EL (cell line): ENCODE measurements at places on chromosomes 6 and 20.

- no peak for DNase-seq
Measured at GRCh38 chr20:51747182-51747911, 20.8 kb downstream of the ATP9A start.

DNA sequence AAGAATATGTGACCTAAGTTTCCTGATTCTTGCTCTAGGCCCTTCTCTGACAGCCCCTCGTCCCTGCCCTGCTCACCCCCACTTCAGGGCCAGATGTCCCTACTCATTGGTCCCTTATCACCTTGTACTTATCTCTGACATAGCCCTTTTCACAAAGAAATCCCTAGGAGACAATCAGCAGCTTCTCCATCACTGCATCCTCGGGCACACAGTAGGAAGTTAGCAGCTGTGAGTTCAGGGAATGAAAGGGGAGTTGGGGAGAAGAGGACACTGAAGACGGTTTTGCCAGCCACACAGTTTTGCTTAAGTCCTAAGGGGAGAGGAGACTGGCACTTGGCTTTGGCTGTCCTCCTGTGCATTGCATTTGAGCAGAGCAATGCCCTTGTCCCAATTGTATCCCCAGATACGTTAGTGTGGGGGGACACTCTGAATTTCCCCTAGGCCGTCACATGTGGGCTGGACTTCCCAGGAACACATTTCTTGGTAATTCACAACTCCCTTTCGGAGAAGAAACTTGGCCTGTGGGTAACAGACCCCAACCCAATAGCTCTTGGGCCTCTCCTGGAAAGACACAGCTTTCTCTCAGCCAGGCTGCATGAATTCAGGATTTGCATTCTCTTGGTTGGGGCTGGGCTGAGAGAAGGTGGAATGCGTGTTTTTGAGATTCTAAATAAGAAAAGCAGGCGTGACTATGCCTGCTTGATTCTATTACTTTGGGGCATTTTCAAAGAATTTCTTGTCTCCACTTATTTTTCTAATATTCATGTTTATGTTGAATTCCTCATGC, 177.6 kb downstream of the UST start:
- DNase-seq, result no peak

DNA sequence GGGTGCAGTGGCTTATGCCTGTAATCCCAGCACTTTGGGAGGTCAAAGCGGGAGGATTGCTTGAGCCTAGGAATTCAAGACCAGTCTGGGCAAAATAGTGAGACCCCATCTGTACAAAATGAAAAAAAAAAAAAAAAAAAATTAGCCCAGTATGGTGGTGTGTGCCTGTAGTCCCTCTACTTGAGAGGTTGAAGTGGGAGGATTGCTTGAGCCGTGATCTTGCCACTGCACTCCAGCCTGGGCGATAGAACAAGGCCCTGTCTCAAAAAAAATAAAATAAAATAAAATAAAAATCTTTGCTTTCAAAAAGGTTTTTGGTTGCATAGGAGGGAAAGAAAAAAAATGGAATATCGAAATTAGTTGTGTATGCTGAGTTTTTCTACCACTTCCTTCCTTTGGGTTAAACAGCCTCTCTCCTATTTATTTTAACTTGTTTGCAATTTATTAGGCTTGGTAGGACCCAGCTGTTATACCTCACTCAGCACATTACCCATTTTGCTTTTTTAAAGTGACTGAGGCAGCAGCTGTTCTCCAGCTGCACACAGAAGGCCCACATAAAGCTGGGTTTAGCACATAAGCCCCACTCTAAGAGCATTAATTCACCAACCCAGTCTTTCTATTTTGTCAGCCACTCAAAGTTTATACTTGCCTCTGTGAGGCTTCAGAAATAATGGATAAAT, 152.3 kb downstream of the ZFAND3 start:
- DNase-seq, result no peak

DNA sequence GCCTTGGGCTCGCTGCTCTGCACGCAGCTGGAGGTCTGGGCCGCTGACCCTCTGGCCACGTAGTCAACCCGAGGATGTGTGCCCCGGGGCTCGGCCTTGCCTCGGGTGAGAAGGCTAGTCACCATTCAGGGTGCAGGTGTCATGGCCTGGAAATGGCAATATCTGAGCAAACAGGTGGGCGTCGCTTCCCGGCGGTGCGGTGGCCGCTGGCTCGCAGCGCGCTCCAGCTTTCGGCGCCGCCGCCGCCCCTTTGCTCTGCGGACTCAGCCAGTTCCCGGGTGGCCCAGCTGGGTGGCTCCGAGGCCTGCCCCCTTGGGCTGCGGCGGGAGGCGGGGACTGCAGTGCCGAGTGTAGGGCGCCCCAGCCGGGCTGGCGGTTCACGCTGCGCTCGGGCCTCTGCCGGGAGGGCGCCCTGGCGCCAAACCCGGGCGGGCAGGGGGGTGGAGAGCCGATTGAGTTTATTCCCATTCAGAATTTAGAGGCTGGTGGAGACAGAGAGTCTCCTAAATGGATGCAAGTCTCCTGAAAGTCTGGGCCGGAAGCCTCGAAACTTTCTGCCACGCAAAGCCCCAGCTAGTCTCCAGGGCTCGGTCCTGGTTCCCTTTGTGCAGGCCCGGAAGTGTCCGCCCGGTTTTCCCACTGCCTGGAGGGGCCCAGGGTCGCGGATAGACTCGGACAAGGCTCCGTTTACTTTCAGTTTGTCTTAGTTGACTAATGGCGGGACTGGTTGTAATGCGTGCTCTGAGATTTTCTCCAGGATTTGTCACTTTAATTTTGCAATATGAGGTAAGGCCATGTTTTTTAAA, 11.3 kb upstream of the TFAP2A start:
- DNase-seq, result peak; percentile 86

DNA sequence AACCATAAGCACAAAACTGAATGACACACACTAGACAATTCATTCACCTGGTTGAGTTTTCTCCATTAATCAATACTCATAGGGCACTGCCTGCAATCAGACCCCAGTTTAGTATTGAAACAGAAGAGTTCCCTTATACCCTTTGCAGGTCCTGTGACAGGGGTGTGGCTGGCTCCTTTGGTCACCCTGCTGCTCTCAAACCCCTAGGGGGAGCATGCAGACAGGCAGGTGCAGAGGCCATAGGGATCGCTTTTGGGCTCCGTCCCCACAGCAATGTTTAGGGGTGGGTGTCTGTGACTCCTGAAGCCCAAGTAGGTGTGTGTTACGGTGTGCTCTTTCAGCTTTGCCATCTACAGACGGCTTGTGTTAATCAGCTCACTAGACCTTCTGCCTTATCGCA, 210.4 kb downstream of the CENPW start:
- no peak for DNase-seq

DNA sequence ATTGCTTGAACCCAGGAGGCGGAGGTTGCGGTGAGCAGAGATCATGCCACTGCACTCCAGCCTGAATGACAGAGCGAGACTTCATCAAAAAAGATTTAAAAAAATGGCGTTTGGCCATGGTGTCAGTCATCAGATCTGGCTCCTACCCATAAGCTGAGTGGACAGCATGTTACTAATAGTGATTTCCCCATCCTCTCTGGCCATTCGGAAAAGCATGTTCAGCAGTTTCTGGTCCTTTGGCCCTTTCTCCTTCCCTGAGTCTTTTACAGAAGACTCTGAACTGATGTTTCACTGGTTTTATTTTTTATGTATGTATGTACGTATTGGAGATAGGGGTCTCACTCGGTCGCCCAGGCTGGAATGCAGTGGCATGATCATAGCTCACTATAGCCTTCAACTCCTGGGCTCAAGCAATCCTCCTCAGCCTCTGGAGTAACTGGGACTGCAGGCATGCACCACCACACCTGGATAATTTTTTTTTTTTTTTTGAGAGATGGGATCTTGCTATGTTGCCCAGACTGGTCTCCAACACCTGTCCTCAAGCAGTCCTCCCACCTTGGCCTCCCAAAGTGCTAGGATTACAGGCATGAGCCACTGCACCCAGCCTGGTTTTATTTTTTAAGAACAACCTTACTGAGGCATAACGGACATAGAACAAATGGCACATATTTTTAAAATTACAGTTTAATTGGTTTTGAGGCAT, 84.2 kb upstream of the CNKSR3 start:
- DNase-seq, result no peak

- no peak for DNase-seq
Measured at GRCh38 chr6:88848870-88849269, 114.5 kb downstream of the RNGTT start.

GRCh38 chr6:3894590-3895311, 45.6 kb downstream of the FAM50B start:
- no peak for DNase-seq

DNA sequence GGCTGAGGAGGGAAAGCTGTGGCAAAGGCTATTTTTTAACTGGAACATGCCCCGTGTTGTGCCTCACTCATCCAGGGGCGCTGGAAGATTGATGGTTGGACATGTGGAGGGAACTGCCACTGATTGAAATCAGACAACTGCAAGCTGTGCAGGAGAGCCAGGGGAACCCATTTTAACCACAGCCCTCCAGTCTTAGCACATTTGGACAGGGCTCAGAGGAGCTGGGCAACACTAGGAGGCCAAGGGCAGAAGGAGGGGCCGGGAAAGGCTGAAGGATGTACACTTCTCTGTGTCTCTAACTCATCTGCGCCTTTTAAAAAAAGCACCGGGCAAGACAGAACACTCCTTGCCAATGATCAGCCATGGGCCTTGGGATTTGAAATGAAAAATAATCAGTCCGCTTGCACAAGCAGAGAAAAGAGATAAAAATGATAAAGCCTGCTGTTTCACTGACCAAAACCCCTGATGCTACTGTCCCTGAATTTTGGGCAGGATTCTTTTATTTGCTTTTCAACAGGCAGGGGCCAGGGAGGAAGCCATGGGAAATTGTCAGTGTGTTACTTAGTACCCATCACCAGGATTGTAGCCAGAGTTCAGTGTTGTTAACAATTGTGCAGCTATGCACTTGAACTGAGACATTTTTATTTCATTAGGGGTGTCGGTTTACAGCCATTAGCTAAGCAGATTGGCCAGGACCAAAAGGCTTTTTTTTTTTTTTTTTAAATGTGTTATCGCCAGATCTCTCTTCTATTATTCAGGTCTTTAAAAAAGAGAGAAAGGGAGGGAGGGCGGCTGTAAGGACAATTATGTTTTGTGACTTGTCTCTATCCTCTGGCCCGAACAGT, 109.3 kb upstream of the EYA4 start:
- DNase-seq, result no peak

- DNase-seq, result no peak
Measured at GRCh38 chr6:36655085-36655724, 23.3 kb upstream of the CDKN1A start.

DNA sequence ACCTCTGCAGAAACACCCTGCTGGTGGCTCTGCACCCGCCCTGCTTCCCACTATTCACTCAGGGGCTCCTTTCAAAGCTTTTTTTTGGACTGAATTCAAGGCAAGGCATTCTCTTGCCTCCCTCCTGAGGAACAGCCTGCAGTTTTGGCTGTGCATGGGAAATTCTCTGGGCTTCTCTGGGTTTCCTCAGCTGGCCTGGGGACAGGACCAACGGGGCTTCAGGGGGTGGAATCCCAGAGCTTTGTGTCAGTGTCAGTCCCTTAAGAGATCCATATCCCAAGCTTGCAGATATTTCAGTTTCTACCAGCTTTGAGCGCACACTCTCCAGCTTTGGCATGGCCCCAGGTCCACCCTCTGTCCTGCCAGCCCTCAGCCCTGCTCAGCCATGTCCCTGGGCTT, 2.0 kb downstream of the SCRT2 start:
- DNase-seq, result no peak

- no peak for DNase-seq
Measured at GRCh38 chr6:75273009-75273408, 11.6 kb downstream of the TMEM30A start.

DNA sequence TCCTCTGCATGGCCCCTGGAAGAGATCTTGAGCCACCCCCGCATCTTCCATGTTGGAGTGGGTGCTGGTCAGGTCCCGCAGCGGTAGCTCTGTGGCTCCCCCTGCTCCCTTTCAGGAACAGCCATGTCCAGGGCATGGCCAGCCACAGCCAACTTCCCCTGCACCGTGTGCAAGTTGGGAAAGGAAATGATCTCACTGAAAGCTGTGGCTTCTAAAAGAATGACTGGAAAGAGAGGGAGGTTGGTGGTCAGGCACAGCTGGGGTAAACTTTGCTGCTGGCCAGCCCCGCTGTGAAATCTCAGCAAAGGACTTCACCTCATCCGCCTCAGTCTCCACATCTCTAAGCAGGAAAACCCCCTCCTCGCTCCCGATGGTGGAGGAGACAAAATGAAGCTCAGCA, 153.6 kb upstream of the CST7 start:
- peak; percentile 30 for DNase-seq

GRCh38 chr20:3679749-3680700, 1.8 kb downstream of the ADAM33 start:
- peak; percentile 94 for DNase-seq

DNA sequence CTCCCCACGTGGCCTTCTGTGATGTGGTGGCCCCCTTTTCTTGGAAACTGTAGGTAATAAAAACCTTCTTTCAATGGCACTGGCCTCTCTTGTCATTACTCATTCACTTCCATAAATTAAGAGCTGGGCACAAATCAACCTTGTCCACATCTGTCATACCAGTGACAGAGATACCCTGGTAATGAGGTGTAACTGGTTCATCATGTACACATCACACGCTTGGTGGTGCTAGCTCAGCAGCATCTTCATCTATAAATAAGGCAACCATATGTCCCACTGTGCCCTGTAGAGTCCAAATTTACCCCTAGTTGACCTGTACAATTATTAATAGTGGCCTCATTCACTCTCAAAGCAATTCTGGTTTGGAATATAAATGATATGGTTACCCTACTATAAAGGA, 245.6 kb downstream of the HIVEP2 start:
- DNase-seq, result no peak

DNA sequence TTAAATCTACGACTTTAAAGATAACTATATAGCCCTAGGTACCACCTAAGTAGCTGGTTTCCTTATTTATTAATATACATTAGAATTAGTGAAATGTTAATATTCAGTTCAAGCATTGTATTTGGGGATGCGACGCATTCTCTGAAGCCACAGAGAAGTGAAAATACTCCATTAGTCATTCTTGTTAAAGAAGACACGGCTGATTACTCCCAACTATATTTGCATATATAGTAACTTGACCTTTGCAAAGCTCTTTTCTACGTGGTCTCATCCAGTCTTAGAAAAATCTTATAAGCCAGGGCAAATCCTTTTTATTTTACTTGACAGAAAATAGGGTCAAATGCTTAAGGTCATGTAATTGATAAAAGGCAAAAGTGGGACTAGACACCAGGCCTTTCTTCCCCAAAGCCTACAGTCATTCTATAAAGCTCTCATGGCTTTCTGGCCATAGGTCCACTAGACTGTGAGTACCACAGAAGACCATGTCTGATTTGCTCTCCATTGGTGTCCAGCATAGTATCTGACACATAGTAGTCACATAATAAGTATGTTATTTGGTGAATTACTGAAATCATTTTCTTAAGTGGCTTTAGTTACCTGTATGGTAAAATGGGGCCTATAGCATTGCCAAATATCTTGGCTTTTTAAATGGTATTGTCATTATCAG, 11.3 kb downstream of the ZHX3 start:
- DNase-seq, result no peak

DNA sequence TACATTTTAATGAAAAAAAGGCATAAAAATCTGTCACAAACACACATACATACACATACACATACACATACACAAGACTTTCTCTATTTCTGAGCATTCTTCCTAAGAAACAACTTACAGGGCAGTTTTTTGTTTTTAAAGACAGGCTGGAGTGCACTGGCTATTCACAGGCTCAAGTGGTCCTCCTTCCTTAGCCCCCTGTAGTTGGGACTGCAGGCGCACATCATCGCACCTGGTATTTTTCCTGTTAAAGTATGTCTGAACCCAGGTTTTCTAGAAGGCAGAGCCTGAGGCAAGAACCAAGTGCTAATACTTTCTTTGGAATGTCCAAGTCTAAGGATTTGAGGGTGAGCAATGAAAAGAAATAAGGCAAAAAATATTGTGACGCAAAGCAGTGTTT, 41.3 kb upstream of the ELOVL5 start:
- DNase-seq, result no peak
